Activated B cell treated with CpG ODN at 0.5 μM for 24 hours (primary cell): ENCODE measurements at places on chromosomes 13 and 19.

DNA sequence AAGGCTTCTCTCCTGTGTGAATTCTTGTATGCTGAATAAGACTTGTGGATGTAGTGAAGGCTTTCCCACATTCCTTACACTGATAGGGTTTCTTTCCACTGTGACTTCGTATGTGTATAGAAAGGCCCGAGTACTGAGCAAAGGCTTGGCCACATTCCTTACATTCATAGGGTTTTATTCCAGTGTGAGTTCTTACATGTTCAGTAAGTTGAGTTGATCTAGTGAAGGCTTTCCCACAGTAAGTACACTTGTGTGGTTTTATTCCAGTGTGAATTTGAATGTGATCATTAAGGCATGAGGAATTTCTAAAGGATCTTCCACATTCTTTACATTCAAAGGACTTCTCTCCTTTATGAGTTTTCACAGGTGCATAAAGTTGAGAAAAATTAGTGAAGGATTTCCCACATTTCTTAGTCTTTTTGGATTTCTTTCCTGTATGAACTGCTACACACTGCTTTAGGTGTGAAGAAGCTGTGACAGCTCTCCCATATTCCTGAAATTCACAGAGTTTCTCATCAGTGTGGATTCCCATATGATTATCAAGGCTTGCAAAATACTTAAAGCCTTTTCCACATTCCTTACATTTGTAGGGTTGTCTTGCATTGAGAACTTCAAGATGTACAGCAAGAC is 10.4 kb downstream of the ZNF561 start:
- DNase-seq, result no peak

- no peak for DNase-seq
Measured at GRCh38 chr19:29771708-29772414, 39.9 kb upstream of the CCNE1 start.

DNA sequence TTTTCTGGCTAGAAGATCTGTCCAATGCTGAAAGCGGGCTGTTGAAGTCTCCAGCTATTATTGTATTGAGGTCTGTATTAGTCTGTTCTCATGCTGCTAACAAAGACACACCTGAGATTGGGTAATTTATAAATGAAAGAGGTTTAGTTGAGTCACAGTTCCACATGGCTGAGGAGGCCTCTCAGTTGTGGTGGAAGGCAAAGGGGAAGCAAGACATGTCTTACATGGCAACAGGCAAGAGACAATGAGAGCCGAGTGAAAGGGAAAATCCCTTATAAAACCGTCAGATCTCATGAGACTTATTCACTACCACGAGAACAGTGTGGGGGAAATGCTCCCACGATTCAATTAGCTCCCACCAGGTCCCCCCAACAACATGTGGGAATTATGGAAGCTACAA is 980.4 kb downstream of the SLITRK5 start:
- DNase-seq, result no peak

GRCh38 chr13:52127378-52127777 is 1.5 kb downstream of the NEK5 start:
- no peak for DNase-seq

DNA sequence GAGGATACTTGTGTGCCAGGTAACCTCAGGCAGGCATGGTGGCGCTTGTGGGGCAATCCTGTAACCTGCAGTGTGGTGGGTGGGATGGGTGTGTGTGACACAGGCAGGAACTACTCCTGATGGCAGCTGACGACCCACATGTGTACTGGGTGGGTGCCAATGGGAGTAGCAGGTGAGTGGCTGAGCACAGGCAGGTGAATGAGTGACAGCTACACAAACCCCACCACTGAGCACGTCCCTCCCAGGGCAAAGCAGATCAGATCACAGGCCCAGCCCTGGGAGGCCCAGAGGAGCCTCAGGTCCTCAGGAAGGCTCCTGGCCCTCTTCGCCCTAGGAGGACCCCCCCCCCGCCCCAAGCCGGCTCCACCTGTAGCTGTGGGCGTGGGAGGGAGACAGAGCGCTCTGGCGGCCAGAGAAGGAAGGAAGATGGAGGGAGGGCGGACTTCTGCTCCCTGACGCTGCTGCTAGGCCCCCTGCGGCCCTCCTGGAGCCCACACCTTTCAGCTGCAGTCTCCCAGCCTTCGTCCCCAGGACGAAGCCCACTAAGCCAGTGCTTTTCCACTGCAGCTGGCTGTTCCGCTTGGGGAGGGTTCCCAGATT is 1.3 kb upstream of the ZNF181 start:
- DNase-seq, result no peak
